GM23338 (cell line): ENCODE measurements at places on chromosomes 7 and 10.

GRCh38 chr10:98582363-98582762 is 135.6 kb upstream of the HPS1 start:
- no peak for DNase-seq
- no peak overlapping the region for H3K4me3 ChIP-seq
- no peaks in the 10 kb centered on the region for H3K27me3 ChIP-seq
- H3K36me3 ChIP-seq = no peaks in the 10 kb centered on the region
- H3K27ac ChIP-seq = no peak overlapping the region
- H3K4me1 ChIP-seq = no peaks in the 10 kb centered on the region

GRCh38 chr10:65408401-65408800 is 1517.4 kb upstream of the LRRTM3 start:
- no peak overlapping the region for H3K4me3 ChIP-seq
- DNase-seq = no peak

DNA sequence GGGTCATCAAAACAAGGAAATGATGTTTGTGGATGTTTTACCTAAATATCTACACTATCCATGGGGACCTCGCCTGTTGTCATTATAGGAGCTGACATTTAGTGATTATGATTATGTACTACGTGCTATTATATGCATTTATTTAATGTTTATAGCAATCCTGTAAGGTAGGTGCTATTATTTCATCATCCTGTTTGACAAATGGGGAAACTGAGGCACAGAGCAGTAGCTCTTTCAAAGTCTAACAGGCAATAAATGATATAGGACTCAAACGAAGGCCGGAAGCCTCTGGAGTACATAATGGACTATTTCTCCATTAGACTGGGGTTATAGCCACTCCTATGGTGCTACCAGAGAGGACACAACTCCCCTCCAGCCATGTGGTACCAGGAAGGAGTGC is 60.6 kb upstream of the KDM7A start:
- DNase-seq = no peak
- no peak overlapping the region for H3K4me3 ChIP-seq
- H3K4me1 ChIP-seq = no peaks in the 10 kb centered on the region

GRCh38 chr7:2099048-2099957 is 133.4 kb downstream of the MAD1L1 start:
- no peaks in the 10 kb centered on the region for H3K36me3 ChIP-seq
- no peak overlapping the region for H3K27ac ChIP-seq
- no peak for DNase-seq
- no peaks in the 10 kb centered on the region for H3K4me1 ChIP-seq
- H3K4me3 ChIP-seq = no peak overlapping the region

DNA sequence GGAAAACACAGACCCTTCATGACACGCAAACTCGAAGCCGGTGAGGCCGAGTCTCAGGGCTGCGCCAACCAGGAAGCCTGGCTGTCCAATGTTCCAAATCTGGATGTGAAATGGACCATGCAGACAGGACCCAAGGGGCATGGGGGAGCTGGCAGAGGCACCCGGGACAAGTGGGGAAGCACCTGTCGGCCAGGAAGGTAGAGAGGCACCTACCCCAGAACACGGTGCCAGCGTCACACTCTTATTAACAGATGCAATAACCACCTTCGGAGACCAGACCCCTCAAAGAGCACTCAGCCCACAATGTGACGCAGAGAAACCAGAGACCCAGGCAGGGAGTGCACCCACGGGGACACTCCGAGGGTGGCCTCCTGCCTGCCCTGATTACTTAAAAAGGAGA is 88.3 kb upstream of the PDGFA start:
- DNase-seq = no peak
- H3K36me3 ChIP-seq = no peaks in the 10 kb centered on the region; the same call in 1 of the 2 replicates
- H3K27ac ChIP-seq = no peak overlapping the region
- H3K27me3 ChIP-seq = no peaks in the 10 kb centered on the region
- H3K4me1 ChIP-seq = no peaks in the 10 kb centered on the region

DNA sequence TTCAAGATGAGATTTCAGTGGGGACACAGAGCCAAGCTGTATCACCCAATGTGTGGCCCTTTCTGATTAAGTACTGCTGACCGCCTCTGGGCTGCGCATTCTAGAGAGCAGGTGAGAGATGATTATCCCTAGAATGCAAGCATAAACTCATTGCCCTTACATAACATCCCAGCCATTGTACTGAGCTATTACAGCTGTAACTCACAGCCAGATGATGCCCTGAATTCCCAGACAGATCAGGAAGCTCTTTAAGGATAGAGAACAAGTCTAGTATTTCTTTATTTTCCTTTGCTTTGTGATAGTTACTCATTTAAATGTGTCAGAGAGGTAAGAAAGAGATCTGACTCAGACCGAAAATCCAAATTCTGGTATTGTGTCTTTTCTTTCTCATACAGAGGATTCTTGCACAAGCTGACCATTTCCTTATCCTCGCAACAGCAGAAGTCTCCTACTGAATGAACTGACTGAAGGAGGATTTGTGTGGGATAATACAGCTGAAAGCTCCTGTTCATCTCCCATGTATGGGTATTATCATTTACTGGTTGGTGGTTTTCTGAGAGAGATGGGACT is 58.4 kb downstream of the ZNF22 start:
- H3K4me1 ChIP-seq = no peaks in the 10 kb centered on the region; the same call in 1 of the 2 replicates
- no peaks in the 10 kb centered on the region for H3K27me3 ChIP-seq
- H3K4me3 ChIP-seq = no peak overlapping the region
- H3K27ac ChIP-seq = no peak overlapping the region

DNA sequence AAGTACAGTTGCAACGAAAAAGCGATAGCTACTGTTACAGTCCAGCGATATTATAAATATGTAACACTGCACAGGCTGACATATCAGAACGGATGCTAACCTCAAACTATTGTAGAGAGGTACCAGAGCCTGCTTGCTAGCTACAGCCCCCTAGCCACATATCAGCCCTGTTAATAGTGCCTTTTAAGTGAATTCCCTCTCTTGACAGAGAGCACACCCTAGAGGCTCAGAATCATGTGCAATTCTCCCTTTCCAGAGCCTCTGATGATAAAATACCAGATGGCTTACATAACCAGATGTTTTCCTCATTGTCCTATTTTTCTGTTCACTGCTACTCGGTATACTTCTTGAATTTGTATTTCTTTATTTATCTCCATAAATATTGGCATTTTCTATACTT is 960.7 kb upstream of the CELF2 start:
- no peaks in the 10 kb centered on the region for H3K36me3 ChIP-seq
- no peaks in the 10 kb centered on the region for H3K27me3 ChIP-seq
- no peaks in the 10 kb centered on the region for H3K4me1 ChIP-seq
- H3K27ac ChIP-seq = no peak overlapping the region

GRCh38 chr7:96998744-96999143 is 6.6 kb upstream of the DLX6 start:
- H3K27ac ChIP-seq = no peak overlapping the region
- peaks cover 80% of the 10 kb centered on the region for H3K4me1 ChIP-seq
- H3K27me3 ChIP-seq = peaks cover 100% of the 10 kb centered on the region
- peak overlapping the region; percentile 41 for H3K4me3 ChIP-seq
- DNase-seq = peak; percentile 70
